ENCODE measurements at places on chromosomes 12 and 14.

- DNase-seq, result no peak
Observed at GRCh38 chr12:47942614-47943225, 20.7 kb upstream of the TMEM106C start.

DNA sequence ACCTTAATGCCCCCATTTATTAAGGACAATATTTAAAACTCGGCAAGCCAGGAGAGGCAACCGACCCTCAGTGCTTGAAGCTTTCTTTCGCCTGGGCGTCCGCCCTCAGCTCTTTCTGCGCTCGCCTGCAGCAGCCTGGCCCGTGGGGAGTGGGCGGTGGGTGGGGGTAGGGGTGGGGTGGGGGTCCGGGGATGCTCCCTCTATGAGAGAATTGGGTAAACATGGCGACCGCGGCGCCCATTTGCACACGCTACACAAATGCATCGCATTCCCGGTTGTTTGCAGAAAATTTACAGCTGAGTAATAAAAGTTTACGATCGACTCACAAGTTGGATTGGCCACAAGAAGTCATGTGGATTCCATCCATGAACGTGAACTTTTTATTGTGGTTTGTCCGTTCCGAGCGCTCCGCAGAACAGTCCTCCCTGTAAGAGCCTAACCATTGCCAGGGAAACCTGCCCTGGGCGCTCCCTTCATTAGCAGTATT is 7.7 kb downstream of the HOXC8 start:
- no peak for DNase-seq

DNA sequence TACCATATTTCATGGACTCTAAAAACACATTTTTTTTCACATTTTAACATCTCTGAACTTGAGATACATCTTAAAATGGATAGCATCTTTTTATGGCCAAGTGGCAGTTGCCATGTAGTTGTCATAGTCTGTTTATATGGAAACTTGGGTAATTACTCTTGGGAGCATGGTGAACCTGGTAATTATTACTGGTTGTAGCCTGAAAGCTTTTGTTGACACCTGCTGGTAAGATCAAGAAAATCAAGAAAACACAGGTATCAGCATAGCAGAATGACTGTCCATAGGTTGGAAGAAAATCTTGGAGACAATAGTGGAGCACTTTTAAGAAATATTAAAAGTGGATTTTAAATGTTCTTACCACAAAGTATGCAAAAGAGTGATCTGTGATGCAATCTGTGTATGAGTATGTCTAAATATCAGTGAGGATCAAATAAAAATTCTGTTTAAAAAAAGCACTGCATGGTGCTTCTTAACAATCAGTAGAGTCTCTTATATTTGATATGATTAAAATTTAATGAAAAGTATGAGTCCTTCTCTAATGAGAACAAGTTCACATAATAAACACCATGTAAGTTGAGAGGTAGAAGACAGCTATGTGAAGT is 44.2 kb downstream of the TTC8 start:
- DNase-seq, result peak; percentile 67

DNA sequence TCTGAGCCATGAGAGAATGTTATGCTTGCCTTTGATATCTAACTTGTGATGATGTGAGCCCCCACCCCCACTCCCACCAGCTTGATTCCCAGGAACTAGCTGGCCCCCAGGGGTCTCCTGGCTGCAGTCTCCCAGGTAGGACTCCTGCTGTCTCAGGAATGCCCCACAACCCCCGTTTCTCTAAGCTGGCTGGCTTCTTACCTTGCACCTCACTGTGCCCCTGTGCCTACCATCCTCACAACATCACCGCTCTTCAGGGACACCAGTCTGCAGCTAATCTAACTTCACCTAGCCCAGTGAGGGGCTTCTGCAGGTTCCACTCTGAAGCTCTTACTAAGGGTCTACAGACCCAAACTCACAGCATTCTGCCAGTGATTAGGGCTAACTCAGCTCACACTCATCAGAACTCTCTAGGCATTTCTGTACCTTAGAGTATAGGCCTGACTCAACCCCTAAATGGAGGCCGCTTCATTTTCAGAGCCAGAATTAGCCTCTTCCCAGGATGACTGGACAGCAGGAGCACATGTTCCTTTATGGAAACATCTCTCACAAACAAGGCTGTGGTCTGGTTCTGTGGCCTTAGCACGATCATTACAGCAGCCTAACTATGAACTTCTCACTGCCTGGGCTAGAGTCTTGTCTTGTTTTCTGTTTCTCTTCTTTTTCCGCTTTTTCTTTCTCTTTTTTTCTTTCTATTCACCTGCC is 72.8 kb upstream of the IFNG-AS1 start:
- no peak for DNase-seq

GRCh38 chr14:100658181-100658886 is 68.4 kb upstream of the DLK1 start:
- DNase-seq, result no peak

DNA sequence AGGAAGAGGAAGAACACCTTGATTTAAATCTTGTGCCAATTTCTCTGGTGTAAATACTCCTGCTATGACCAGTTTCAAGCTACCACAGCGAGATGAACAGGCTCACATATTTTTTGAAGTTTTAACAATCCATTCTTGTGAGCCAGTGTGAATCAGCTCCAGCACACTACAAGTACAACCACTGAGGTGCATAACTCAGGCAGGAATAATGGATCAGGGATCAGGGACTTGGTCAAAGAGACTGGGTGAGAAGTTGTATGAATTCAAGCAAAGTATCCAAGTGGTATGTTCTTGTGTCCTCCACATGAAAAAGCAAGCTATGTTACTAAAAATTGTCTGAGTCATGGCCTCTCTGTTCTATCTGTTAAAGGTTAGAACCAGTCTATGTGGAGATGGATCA is 35.2 kb upstream of the KITLG start:
- no peak for DNase-seq

DNA sequence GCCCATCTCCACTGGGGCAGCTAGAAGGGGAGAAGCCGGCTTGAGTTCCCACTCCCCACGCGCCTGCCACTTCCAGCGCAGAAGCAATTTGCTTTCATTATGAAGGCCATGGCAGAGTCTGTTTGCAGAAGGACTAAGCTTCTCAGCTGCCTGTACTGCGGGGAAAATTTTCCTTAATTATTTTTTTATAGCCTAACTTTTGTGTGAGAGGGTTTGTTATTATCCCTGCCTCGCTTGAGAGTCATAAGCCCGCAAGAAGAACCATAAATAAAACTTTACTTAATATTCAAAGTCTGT is 56.0 kb upstream of the DLK1 start:
- peak; percentile 60 for DNase-seq

Data from COR-L47 (cell line).